ENCODE measurements at places on chromosomes 6 and 20. TPM values are rescaled to one million over a fixed set of nuclear protein-coding genes. Genes with fewer than 3 reads are reported as not detected.
A peak's percentile ranks its signal among the peaks of the same experiment; 100 is the strongest.

DNA sequence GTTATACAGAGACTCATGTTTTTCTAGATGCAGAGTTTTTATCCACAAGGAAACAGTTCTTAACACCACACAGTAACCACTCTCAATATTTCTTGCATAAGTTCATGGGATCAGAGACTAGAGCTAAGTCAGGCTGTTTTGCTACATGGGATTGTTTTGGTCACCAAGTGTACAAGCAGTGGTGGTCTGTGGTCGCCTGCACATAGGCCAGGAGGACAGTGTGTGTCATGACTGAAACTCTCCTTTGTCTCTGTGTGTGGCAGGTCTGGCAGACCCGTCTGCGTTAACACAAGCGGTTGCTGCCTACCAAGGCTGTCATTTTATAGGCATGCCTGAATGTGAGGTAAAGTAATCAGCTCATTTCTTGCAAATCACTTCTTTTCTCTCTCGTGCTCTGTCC, 18.9 kb downstream of the WRNIP1 start:
- DNase-seq: no peak

DNA sequence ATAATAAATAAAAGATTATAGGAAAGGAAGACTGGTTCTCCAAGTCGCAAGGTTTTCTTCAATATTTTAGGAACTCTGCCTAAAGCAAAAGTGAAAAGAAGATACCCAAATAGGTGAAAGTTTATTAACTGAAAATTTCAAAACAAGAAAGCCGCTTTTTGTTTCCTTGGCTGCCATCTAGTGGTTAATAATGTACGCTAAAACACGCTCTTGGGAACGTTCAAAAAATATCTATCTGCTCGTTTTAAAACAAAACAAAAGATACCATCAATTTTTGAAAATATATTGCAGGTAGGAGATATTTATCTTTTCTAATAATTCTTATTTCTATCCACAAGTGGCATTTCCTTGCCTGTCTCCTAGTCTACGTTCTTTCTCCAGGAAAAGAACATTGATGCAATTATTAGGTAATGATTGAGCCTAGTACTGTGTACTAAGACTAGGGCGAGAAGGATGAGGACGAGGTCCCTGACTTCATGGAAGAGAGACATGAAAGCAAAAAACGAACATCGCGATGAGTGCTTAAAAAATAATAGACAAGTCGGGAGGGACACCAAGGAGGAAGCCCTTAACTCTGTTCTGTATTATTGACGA, 97.2 kb downstream of the SPTLC3 start:
- peak; percentile 58 for DNase-seq

DNA sequence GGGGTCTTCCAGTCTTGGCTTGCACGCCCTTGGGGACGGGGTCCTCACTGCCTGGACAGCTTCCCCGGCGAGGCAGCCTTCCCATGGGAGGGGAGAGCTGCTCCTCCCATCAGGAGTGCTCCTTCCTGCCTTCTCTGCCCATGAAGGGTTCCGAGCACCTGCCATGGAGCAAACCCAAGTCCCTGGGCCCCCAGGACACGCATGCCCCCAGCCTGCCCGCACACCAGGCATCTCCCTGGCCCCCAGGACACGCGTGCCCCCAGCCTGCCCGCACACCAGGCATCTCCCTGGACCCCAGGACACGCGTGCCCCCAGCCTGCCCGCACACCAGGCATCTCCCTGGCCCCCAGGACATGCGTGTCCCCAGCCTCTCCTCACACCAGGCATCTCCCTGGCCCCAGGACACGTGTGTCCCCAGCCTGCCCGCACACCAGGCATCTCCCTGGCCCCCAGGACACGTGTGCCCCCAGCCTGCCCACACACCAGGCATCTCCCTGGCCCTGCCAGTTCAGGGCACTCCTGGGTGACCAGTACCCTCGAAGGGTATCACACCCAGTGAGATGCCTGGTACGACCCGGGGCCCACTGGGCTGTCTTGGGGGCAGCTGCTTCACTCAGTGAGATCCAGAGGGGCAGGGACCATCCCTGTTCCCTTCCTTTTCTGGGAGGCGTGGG, 21.7 kb downstream of the COL20A1 start:
- DNase-seq: no peak

Gene CRISP3
- 0.55 TPM for total RNA-seq

DNA sequence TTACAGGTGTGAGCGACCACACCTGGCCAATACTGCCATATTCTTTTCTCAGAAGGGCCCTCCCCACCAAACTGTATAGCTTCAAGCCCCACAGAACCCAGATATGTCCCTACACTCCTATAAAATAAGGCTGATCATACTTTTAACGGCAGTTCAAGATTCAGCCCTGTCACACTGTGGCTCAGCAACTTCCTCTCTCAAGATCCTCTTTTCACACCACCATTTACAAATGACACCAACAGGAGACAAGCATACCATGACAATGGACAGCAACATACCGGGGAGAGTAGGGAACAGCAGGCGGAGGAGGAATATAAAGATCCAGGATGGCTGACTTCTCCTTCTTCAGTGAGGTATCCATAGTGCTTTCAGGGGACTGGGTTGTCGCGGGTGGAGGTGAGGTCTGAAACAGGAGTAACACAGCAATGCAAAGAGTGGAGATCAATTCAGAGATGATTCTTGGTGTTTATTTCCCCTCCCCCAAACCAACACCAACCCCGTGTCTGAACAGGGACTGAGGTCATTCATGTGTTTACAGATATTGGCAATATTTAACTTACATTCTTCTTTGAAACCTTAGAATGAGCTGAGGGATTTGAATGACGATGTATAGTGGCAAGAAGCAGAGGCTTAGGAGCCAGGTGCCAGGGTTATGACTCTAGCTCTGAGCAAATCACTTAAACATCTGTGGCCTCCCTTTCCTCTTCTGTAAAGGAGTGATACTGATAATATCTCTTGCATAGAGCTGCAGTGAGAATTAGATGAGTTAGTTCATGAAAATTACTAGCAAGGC, 57.6 kb upstream of the IPCEF1 start:
- DNase-seq: no peak
